Tibial nerve (tissue), 4 donors: ENCODE measurements at places on chromosomes 1 and 21.

- no peak for DNase-seq
Observed at GRCh38 chr1:40187399-40187798, 26.2 kb downstream of the RLF start.

DNA sequence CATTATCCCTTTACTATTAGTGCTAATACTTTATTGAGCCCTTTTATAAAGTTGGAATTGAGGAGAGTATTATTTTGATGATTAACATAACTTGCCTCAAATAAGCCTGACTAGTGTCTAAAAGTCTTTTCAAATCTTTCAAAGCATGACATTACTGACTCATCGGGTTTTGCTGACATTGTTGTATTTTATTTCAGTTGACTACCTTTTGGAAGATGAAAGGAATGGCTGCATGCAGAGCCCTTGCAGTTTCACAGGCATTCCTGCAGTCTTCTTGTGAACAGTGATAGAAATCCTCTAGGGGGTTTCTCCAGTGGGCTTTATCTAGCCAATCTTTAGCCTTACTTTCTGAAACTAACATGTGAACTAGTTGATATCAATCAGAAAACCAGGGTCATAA, 43.0 kb upstream of the TMEM61 start:
- DNase-seq = no peak

DNA sequence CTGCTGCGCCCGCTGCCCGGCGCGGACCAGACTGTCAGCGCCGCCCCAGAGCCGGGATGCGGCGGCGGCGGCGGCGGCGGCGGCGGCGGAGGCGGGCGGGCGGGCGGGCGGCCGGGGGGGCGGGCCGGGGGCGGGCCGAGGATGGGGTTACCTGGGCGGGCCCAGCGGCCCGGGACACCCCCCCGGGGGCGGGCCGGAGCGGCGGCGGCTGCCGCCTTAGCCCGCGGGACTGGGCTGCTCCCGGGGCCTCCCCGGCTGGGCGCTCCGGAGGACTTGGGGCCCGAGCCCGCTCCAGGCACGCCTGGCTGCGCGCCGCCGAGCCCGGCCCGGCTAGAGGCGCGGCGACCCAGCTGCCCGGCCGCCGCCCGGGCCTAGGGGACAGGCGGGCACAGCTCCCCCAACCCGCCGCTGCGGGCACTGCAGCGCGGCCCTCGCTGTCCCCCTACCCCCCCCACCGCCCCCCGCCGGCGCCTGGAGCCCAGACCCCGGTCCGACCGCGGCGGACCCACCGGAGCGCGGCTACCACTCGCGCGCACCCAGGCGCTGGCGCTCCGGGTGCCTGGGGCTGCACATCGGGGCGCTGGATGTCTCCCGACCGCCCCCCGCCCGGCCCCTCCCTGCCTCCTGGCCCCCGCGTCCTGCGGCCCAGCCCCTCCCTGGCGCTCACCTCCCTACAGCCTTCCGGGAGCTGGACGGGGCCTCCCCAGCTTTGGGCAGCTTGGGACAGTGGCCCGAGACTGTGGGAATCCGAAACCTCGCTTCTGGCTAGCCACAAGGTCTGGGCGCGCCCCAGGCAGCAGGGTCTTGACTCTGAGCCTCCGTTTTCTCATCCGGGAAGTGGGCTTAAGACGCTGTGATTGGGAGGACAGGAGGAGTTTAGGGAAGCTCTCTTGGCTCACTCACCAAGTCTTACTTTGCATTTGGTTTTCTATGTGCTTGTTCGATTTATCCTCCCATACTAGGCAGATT, at the start of gene WNT4:
Gene WNT4, minus strand, starts transcription at position 33 of the 969 bp plus-strand sequence. CDS start 175 bp downstream, outside the sequence.
- DNase-seq = no peak

- DNase-seq = no peak
Observed at GRCh38 chr1:108569097-108569728, 9.3 kb downstream of the EEIG2 start.

DNA sequence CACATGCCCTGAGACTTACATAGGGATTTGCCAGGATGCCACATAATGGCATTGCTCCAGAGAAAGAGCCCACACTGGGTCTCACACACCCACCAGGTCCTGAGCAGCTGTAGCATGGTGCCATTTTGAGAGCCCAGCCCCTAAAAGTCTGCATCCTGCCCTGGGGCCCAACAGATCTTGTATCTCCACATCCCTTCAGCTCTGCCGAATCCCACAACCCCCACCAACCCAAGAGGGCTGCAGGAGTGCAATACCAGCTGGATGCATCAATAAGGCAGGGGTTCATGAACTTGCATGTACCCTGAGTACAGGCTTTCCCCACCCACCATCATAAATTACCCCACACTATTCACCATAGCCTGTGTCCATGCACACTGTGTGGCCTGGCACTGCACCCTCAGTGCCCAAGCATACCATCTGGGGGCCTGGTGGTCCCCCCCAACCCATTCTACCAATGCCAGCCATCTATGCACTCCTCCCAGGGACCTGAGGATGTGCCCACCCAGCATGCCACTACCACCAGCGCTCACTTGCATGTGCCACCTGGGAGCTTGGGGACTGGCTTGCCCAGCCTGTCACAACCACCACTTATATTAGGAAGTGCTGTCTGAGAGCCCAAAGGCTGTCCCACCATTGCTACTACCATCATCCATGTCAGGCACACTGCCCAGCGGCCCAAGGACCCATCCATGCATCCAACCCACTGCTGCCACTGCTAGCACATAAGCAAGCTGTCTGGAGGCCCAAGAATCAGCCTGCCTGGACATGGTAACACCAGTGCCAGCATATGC, 4.1 kb upstream of the KRTAP12-2 start:
- DNase-seq = no peak

DNA sequence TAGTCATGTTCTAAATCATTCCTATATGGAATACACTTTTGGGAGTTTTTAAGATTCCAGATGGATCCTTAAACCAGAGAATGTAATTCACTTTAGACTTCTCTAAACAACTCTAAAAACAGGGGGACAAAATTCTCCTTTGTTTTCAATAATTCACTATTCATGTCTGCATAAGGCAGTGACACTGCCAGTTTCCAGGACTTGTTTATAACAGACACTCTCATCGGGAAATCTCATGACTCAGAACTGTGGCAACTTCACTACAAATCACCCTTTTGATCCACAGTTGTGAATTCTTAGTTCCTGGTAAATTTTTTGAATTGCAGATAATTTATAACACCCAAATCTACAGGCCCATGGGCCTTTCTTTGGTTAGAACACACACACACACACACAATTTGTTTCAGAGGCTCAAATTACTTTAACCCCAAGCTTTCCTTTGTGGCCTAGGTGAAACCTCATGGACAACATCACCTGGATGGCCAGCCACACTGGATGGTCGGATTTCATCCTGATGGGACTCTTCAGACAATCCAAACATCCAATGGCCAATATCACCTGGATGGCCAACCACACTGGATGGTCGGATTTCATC, at the start of gene OR2T4:
Gene OR2T4, plus strand, starts transcription at position 545 of the 595 bp plus-strand sequence. Its CDS starts 0 bp downstream, at position 545.
- DNase-seq = no peak

DNA sequence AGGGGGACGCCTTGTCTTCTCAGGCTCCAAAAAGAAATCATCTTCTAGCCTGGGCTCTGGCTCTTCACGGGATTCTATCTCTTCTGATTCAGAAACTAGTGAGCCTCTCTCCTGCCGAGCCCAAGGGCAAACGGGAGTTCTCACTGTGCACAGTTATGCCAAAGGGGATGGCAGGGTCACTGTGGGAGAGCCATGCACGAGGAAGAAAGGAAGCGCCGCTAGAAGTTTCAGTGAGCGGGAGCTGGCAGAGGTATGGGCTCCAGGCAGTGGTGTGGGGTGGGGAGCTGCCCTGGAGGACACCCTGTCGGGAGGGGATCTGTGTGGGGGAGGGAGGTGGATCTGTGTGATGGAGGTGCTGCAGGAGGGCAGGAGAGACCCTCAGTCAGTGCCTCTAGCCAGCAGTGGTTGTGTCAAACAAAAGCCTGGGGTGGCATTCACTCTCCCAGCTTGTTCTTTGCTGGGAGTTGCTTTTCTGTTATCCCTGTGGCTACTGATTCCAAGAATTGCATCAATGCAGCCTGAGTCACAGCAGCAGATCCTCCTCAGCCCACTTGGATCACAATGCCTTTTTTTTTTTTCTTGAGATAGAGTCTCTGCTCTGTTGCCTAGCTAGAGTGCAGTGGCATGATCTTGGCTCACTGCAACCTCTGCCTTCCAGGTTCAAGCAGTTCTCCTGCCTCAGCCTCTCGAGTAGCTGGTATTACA, 21.8 kb downstream of the KDM4A start:
- DNase-seq = no peak

- DNase-seq = no peak
Observed at GRCh38 chr1:16905110-16905867, 9.5 kb downstream of the RNU1-2 start.

DNA sequence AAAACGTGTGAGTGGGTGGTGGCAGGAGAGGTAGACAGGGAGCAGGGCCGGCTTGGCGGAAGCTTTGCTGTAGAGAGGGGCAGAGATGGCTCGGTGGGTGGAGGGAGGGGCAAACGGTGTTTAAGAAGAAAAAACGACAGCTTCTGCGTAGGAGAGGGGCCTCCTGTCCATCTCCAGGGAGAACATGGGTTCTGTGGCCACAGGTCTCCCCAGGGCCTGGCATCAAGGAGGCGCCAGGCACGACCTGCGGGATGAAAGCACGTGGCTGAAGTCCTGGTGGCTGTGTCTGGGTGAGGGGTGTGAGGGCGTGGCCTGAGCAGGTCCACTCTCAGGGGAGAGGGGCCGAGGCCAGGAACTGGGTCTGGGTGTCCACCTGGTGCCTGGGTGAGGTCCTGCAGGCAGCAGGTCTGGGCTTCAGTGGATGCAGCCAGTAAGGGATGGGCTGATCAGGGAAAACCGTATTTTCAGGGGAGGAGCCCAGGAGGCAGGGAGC, 940 bp upstream of the PRKCZ start:
- DNase-seq = no peak
